ENCODE measurements at places on chromosomes 6 and 20.

DNA sequence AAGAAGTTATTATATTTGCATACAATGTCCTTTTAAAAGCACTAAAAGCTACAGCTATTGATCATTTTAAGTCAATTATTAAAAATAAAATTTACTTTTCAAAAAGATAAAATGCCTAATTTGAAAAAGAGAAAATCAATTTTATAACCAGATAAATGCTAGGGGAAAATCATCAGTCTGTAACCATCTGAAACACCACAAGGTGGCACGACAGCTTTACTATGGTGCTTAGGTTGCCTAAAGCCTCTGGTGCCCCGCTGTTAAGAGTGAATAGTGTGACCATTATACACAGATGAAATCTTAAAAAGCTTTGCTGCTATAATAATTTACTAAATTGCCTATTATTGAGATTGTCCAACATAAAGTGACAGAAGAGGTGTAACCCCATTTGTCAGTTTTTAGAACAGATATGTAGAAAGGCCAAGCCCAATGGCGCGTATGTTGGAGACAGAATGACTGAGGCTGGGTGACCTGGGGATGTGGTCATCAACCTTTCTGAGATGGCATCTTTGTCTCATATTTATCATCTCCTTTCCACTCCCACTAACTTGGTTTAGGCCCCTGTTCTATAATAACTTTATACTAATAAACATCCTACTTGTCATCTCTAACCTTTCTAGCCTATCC, 100.8 kb downstream of the MOXD1 start:
- no peak for DNase-seq

GRCh38 chr6:7675353-7675945, 50.5 kb upstream of the BMP6 start:
- DNase-seq: no peak

- DNase-seq: no peak
Measured at GRCh38 chr20:38471987-38472512, 593 bp upstream of the RALGAPB start.

DNA sequence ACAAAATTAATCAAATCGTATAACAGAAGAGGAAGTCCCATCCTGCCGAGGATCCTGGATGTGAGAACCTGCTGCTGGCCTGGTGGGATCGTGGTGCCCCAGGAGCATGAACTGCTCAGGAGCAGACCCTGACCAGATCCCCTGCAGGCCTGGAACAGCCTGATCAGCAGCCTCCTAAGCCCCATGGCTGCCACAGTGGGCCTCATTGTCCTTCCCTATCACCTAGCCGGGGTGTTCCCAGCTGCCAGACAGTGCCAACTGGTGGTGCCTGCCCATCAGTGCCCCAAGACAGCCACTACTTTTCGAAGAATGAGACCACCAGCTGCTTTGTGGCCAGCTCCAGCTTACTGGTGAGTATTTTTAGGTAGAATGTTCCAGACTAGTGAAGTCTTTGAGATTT, 19.6 kb upstream of the MAS1L start:
- DNase-seq: no peak

DNA sequence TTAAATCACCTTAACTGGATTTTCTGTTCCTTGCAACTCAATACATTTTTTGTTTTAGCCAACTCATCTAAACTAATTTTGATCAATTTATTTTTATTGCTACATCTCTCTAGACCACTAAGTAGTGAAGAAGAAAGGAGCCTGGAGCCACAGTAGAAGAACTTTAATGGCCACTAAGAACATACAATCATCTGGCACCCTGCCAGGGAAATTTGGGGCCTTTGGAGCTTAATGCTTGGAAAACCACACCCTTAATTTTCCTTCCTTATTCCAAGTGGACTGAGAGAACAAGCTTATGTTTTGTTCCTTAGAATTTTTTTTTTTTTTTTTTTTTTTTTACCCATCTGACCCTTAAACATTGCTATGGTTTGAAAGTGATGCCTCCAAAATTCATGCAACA, 12.0 kb upstream of the GMDS start:
- DNase-seq: no peak

DNA sequence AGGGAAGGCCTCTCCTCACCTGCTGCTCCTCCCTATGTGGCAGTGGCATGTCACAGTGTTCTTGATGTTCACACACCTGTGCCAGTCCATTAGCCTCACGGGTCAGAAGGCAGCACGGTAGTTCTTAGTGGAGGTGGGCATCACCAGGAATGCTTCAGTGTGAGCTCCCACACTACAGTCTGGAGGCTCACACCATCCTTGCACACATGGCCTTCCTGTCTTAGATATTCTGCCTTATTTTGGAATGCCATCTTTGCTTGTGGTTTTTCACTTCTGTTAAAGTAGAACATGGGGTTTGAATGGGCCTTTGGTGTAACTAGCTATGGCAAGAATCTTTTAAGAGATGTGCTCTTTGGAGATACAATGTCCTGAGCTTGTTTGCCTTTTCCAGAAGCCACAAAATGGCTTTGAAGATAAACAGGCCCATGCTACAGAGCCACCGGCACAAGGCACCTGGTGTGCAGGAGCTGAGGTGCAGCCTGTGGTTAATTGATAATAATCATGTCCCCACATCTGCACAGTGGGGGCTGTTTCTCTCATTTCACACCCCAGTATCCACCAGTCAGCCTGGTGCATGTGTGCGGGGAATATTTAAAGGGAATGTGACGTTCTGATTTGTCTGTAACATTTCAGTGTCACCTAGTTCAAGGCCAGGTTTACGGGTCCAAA, 3.2 kb upstream of the SLC17A9 start:
- DNase-seq: no peak

DNA sequence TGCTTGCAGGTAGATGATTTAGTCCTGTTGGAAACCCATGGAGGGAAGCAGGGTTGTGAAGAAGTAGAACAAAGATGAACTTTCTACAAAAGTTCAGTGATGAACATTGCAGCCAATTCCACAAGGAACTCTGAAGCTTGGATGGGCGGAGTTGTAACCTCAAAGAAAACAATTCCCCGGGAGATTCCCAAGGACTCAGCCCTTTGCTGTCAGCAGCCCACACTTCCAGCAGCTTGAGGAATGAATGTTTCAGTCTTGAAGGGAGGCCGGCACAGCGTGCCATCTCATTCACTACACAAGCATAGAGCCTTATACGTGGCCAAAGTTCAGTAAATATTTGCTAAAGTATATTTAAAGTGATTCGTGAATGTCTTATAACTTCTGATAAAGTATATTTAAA, 269.4 kb downstream of the NKAIN2 start:
- no peak for DNase-seq

- DNase-seq: no peak
Measured at GRCh38 chr6:71351190-71351589, 62.6 kb downstream of the OGFRL1 start.

DNA sequence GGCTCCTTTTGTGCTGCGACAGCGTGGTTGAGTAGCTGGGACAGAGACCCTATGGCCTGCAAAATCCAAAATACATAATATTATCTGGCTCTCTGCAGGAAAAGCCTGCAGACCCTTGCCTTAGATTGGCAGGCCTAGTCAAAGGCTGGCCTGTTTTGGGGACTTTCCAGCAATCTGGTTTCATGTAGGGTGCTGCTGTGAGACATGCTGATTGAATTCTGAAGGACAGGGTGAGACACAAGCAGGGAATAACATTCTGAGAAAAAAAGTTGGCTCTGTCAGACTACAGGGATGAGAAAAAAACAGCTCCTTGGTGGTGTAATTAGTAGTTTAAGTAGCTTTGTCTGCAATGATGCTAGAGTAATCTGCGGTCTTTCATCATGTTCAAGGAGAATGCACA, 402.7 kb upstream of the AGPAT4 start:
- DNase-seq: no peak

- DNase-seq: no peak
Measured at GRCh38 chr20:50138479-50139393, 14.8 kb downstream of the PEDS1 start.

DNA sequence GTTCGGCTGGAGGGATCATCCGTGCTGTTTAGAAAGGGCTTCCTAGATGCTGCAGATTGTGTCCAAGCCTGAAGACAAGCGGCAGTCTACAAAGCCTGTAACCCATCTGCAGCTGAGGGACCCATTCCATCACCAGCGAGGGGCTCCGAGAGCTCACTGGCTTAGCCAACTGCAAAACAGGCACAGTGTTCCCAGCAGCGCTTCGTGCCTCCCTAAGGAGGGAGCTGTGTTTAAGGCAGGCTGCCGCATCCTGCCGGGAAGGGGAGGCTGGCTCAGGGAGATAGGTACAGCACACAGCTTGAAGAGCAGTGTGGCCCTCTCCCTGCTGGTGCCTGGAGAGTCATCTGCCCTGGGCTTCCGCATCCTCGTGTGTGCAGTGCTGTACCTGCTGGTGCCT, 32.4 kb downstream of the DUSP22 start:
- no peak for DNase-seq

All from activated CD4-positive, alpha-beta T cell treated with anti-CD3 and anti-CD28 coated beads for 1 hour (primary cell).